Bladder microvascular endothelial cell (primary cell): ENCODE measurements at places on chromosomes 5 and 9. TPM values are rescaled to one million over a fixed set of nuclear protein-coding genes. Genes with fewer than 3 reads are reported as not detected.

Gene FBN2
- total RNA-seq, result 5.7 and 155 TPM in 2 replicates

Gene C8G
- 1.2 TPM in 1 of 2 replicates, not detected in the other for total RNA-seq

Gene PAEP
- total RNA-seq, result not detected in 2 replicates

Gene GFPT2
- 0.25 and 0.97 TPM in 2 replicates for total RNA-seq

Gene MYOZ3
- 0.16 and 0.88 TPM in 2 replicates for total RNA-seq

Gene PHF24
- not detected in 2 replicates for total RNA-seq

Gene RNF208
- total RNA-seq, result 0.16 and 0.31 TPM in 2 replicates

Gene ORM2
- not detected in 2 replicates for total RNA-seq
